ENCODE measurements at places on chromosomes 2 and 18. TPM values are rescaled to one million over a fixed set of nuclear protein-coding genes. Genes with fewer than 3 reads are reported as not detected.

- no peaks in the 10 kb centered on the region for H3K27me3 ChIP-seq
- no peak for DNase-seq
- no peaks in the 10 kb centered on the region for H3K4me1 ChIP-seq
Observed at GRCh38 chr2:168515502-168515901, 59.4 kb downstream of the CERS6 start.

NDC80 gene
- total RNA-seq, result 3.9 TPM

- DNase-seq, result no peak
- no peaks in the 10 kb centered on the region for H3K27me3 ChIP-seq
- H3K4me3 ChIP-seq, result no peak overlapping the region
Observed at GRCh38 chr2:96523659-96524481, 12.7 kb upstream of the ARID5A start.

DNA sequence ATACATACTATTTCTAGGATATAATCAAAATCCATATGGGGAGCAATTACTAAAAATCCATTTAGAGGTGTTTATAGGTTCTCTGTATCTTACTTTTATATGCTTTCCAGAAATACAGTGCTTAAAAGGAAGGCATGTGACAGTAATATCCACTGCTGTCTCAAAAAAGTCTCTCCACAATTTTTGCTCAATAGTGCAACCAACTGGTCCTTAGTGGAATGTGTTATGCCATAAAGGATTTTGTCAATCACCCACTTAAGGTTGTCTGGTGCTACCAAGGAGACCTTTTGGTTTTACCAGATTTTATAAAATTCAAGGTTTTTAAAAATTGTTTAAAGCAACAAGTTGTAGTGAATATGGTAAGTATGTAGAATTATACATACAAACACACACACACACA lies 328.5 kb upstream of the DSEL start:
- H3K4me1 ChIP-seq, result no peaks in the 10 kb centered on the region
- no peak for DNase-seq
- H3K27ac ChIP-seq, result no peak overlapping the region

DNA sequence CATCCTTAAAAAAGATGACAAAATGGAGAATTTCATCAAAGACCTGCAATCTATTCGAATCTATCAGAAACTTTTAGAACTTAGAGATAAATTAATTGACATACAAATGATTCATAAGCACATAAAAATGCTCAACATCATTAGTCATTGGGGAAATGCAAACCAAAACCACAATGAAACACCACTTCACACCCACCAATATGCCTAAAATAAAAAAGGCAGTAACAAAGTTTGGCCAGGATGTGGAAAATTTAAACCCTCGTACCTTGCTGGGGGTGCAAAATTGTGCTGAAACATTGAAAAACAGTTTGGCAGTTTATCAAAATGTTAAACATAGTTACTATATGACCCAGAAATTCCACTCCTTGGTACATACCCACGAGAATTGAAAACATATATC lies 11.5 kb upstream of the EIF2AK3 start:
- DNase-seq, result no peak
- H3K36me3 ChIP-seq, result no peaks in the 10 kb centered on the region
- no peak overlapping the region for H3K27ac ChIP-seq

GPR35 gene
- total RNA-seq, result 1.8 TPM

DNA sequence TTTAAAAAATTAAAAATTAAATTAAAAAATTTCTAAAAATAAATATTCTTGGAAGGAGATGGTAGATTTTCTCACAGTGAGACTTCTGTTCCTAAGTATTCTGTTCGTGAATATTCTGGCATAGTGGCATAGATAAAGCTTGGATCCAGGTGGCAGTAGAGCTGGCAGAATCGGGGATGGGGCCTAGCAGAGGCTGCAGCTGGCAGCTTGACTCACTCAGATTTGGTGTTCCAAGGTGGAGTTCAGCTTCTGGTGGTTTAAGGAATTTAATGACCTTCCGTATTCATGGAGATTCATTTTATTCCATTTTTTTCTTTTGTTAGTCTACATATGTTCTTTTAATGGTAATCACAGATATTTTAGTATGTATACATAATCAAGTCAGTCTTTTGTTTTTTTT lies 19.9 kb downstream of the ARMC9 start:
- no peaks in the 10 kb centered on the region for H3K4me1 ChIP-seq
- no peaks in the 10 kb centered on the region for H3K27me3 ChIP-seq
